ENCODE measurements at places on chromosomes 6 and 20. TPM values are rescaled to one million over a fixed set of nuclear protein-coding genes. Genes with fewer than 3 reads are reported as not detected.

GRCh38 chr20:7505835-7506221, 434.4 kb downstream of the HAO1 start:
- DNase-seq, result no peak
- no peaks in the 10 kb centered on the region for H3K27me3 ChIP-seq
- H3K36me3 ChIP-seq, result no peaks in the 10 kb centered on the region
- no peak overlapping the region for H3K4me3 ChIP-seq

GRCh38 chr6:150692604-150693003, 92.9 kb downstream of the PLEKHG1 start:
- peaks cover 3% of the 10 kb centered on the region for H3K4me1 ChIP-seq
- no peaks in the 10 kb centered on the region for H3K36me3 ChIP-seq
- no peaks in the 10 kb centered on the region for H3K27me3 ChIP-seq
- no peak overlapping the region for H3K27ac ChIP-seq
- DNase-seq, result no peak

DNA sequence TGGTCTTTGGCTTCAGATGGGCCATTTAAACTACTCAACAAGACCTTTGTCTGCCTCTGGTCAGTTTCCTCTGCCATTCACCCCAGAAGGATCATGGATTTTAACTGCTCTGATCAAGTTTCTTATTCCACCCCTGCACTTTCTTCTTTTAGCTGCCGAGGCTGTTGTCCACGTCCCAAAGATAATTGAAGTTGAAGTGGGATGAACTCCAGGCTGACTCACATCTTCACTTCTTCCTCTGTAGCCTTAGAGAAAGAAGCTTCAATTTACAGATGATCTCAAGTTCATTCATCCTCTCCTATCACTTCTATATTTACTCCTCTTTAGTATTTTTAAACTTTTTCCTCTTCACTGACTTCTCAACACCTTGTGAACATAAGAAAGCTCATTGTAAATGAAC, 651.6 kb downstream of the UTRN start:
- H3K4me3 ChIP-seq, result no peak overlapping the region
- no peaks in the 10 kb centered on the region for H3K36me3 ChIP-seq

DNA sequence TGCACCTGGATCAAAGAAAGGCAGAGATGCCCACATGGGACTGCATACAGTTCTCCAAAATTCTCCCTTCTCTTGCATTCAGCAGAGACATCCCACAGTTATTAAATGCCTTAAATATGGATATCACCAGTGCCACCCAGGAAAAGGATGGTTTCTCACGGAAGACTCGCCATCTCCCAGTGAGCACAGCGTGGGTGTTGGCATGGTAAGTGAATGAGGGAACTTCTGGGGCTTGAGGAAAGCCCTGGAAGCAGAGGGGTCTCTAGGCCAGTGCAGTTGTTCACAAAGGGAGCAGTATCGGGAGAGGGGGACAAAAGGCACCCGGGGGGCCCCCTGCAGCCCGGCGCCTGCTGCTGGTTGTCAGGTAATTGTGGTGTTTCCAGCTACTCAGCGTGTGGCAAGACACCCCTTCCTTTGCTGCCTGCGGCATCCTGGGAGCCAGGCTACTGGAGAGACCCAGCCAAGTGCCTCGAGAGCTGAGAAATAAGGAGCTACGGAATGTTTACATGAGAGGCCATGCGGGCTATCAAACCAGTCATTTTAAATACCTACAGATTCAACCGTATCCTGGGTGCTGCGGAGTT, 125.4 kb downstream of the PXDC1 start:
- H3K36me3 ChIP-seq, result no peaks in the 10 kb centered on the region
- H3K27ac ChIP-seq, result no peak overlapping the region
- DNase-seq, result no peak
- H3K4me1 ChIP-seq, result no peaks in the 10 kb centered on the region
- H3K4me3 ChIP-seq, result no peak overlapping the region

DNA sequence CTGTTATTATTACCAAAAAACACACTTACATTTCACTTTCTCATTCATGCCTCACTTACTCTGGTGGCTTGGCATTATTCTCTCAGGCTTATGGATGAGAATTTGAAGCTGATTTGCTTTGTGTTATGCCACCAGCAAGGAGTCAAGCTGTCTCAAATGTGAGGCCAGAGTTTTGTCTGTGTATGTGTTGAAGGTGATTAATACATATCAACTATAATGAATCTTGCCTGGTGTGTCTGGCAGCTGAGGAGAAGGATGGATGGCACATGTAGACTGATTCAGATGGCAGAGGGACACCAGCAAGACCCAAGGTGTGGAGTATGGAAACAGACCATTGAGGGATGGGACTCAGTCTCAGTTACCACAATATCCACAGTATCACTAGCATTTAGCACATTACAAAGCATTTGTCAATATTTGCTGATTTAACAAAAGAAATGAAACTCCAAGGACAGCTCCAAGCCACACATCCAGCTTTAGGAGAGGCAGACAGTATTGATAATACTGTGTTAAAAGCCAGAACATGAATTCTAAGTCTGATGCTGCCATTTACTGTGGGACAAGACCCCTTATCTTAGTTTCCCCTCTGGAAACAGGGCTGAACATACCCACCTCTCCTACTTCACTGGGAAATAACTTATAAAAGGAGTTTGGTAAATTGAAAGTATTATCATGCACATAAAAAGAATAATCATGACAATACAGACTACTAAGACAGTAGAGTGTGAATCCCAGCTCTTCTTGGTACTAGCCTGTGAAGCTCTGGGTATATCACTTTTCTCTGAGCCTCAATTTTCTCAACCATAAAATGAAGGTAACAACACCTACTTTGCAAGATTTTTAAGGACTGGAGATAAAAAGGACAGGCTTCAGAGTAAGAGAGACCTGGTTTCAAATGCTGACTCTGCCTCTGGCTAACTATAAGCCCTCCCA, 11.2 kb downstream of the BCL2L1 start:
- no peak overlapping the region for H3K4me3 ChIP-seq
- no peak overlapping the region for H3K27ac ChIP-seq
- H3K4me1 ChIP-seq, result peaks cover 55% of the 10 kb centered on the region
- H3K27me3 ChIP-seq, result no peaks in the 10 kb centered on the region
- H3K36me3 ChIP-seq, result peaks cover 63% of the 10 kb centered on the region

- H3K36me3 ChIP-seq, result no peaks in the 10 kb centered on the region
- no peak overlapping the region for H3K27ac ChIP-seq
- no peaks in the 10 kb centered on the region for H3K4me1 ChIP-seq
- no peak overlapping the region for H3K4me3 ChIP-seq
Observed at GRCh38 chr20:53226826-53227225, 254.7 kb downstream of the TSHZ2 start.

FUT9 gene
- not detected for total RNA-seq

RAET1L gene
- total RNA-seq, result not detected
